ENCODE measurements at places on chromosomes 1 and 21.

GRCh38 chr1:2982615-2983318 is 38.5 kb upstream of the ACTRT2 start:
- no peak for DNase-seq

- no peak for DNase-seq
Measured at GRCh38 chr1:201344206-201345080, 33.0 kb downstream of the TNNT2 start.

DNA sequence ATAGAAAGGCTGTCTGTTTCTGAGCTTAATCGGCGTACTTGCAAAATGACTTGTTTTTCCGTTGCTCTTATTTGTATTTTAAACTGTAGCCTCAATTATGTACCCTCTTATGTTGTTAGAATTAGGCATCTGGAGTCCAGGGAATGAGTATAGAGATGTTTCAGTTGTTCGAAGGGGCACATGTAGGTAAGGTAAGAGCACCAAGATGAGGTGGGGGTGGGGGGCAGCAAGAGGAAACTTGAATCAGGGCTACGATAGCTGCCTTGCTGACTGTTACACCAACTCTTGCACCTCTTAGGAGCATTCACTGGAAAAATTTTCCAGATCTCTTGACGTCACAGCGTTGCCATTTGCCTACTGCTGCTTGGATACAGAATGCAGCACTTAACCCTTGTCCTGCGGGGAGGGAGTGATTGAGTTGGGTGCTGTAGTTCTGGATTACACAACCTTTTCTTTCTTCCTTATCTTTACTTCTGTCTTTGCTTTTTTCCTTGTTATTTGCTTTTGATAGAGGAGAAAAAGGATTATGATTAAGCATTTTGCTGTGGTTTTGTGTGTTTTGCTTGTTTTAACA is 3.2 kb downstream of the ATP1B1 start:
- peak; percentile 34 for DNase-seq

GRCh38 chr1:168301664-168302320 is 21.1 kb downstream of the TBX19 start:
- peak; percentile 32 for DNase-seq

DNA sequence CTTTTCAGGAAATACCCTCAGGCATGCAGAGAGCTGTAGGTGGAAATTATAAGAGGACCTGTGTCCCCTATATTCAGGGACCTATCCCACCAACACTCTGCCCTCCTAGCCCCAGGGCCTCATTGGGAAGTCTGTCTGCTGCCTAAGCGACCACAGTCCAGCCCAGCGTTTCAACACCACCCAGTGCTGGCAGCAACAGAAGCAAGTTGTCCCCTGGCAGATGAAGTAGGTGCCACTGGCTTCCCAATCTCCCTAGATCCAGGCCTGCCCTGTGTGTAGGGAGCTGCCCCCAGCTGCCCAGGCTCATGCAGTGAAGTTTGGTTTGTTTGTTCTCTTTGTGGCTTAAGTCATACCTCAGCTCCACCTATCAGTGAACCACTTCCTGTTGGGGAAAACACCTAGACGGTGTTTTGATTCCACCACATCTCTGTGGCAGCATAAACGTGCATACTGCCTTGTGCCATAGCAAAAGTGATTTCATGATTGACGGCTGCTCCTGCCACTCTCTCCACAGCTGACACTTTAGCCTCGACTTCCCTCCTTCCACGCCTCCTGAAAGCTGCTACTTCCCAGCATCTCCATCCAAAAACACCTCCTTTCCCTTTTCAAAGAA is 8.1 kb upstream of the LEFTY1 start:
- DNase-seq, result no peak

DNA sequence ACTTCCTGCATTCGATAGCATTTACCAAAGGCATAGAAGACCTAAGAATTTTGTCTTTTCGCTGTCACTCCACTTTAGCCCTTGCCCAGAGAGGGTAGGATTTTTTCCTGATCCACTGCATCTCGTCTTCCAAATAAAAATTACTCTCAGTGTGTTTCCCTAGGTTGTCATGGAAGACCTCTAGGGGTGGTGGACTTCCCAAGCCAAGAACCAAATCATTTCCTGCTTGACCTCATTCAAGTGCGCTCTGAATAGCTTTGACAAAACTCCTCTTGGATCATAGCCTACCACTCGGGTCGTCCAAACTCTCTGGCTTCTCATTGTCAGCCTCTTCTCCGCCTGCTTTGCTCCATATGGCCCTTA is 431 bp upstream of the C1orf52 start:
- peak; percentile 66 for DNase-seq

Measured in fibroblast of gingiva (primary cell).